Muscle of leg (tissue), 16 donors: ENCODE measurements at places on chromosomes 7 and 10. TPM values are rescaled to one million over a fixed set of nuclear protein-coding genes. Genes with fewer than 3 reads are reported as not detected.

PYROXD2 gene
- total RNA-seq, result 8.8 TPM

GRCh38 chr7:140005341-140005740, 57.4 kb downstream of the PARP12 start:
- no peak overlapping the region for H3K27ac ChIP-seq
- no peaks in the 10 kb centered on the region for H3K4me1 ChIP-seq
- no peak for DNase-seq
- no peaks in the 10 kb centered on the region for H3K36me3 ChIP-seq

GRCh38 chr7:79462390-79462789, 8.9 kb upstream of the MAGI2 start:
- no peaks in the 10 kb centered on the region for H3K4me1 ChIP-seq
- DNase-seq, result no peak
- H3K4me3 ChIP-seq, result no peak overlapping the region
- peaks cover 3% of the 10 kb centered on the region for H3K36me3 ChIP-seq
- no peaks in the 10 kb centered on the region for H3K27me3 ChIP-seq

GRCh38 chr7:79401254-79401653, 52.2 kb downstream of the MAGI2 start:
- no peaks in the 10 kb centered on the region for H3K27me3 ChIP-seq
- H3K4me1 ChIP-seq, result no peaks in the 10 kb centered on the region
- no peak overlapping the region for H3K4me3 ChIP-seq
- no peak for DNase-seq

GRCh38 chr7:127239814-127240213, 12.9 kb downstream of the GRM8 start:
- H3K4me3 ChIP-seq, result no peak overlapping the region
- no peaks in the 10 kb centered on the region for H3K27me3 ChIP-seq
- H3K27ac ChIP-seq, result no peak overlapping the region
- H3K36me3 ChIP-seq, result no peaks in the 10 kb centered on the region
- no peak for DNase-seq
